NCI-H226 (cell line): ENCODE measurements at places on chromosomes 6 and 20.
A peak's percentile ranks its signal among the peaks of the same experiment; 100 is the strongest.

DNA sequence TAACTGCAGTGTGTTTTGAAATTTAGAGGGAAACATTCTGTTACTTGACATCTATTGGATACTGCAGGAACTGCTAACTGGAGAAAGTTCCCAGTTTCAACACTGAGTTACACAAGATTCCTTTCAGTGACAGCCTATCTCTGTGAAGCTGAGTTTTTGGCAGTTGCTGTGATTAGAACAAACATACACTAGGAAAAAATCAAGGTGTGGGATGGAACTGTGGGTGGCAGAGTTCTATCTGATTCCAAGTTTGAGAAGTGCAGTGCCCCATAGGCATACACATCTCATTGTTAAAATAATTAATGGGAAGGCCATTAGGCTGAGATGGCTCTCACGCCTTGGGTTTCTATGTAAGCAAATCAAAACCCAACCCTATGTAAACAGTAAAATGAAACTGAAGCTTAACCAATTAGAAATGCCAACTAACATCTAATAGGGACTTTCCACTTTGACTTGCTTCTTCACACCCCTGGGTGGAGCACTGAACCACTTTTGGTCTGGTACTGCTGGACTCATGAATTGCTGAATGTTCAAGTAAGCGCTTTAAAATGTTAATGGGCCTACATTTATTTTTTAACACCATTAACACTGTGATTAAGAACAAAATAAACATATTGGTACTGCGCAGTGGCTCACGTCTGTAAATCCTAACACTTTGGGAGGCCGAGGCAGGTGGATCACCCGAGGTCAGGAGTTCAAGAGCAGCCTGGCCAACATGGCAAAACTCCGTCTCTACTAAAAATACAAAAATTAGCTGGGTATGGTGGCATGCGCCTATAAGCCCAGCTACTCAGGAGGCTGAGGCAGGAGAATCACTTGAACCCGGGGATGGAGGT is 55.2 kb upstream of the TBC1D7 start:
- DNase-seq: peak; percentile 57

GRCh38 chr6:24658573-24659560 is 7.8 kb downstream of the TDP2 start:
- DNase-seq: peak; percentile 31

DNA sequence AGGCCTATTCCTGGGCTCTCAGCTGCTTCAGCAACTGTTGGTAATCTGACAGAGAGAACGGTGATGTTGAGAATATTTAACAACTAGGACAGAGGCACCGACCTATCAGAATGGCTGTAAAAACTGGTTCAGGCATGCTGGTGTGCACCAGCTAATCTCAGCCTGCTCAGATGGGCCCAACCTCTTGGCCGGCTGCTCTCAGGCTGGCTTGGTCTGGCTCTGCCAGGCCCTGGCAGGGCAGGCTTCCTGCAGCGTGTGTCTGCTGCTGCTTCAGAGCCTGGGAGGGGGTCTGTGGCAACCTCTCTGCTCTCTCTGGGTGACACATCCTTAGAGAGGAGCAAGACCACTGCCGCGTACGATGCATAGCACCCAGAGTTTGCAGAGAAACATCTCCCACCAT is 4.8 kb downstream of the SLC2A12 start:
- no peak for DNase-seq

GRCh38 chr6:6681075-6681849 is 92.7 kb downstream of the LY86 start:
- no peak for DNase-seq

- DNase-seq: no peak
Measured at GRCh38 chr6:13431059-13431656, 56.2 kb downstream of the GFOD1 start.

DNA sequence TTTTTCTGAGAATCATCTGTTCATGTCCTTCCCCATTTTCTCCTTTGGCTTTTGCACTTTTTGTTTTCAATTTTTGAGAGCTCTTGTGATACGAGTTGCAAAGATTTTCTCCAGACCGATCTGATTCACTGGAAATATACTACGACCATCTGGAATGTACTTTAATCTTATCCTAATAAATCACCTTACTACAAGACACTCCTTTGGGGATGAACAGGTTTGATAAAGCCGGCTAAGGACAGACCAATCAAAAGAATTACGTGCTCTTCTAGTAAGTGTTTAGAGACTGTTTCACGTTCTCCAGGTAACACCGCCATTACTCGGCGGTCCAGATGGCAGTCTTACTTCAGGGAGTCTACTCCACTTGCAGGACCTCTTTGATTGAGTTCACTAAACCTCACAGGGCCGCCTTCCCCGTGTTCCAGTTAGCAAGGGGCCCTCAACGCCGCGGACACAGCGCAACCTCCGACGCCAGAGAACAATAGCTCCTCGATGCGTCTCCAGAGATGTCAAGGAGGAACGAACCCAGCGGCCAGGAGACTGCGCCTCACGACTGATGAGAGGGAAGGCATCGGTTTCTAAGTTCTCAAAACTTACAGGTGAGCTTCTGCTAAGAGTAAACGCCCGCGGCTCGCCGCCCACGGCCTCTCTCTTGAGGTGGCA is 920 bp upstream of the WTAP start:
- peak; percentile 16 for DNase-seq

GRCh38 chr6:56004426-56004825 is 129.0 kb upstream of the BMP5 start:
- DNase-seq: no peak
